ENCODE measurements at places on chromosomes 7 and 10. TPM values are rescaled to one million over a fixed set of nuclear protein-coding genes. Genes with fewer than 3 reads are reported as not detected.

The COL17A1 gene
- total RNA-seq, result 14.2 TPM

The DRGX gene
- not detected for total RNA-seq

The MSMB gene
- total RNA-seq, result not detected

The C10orf53 gene
- not detected for total RNA-seq

The CYP17A1 gene
- not detected for total RNA-seq

The JAKMIP3 gene
- 0.03 TPM for total RNA-seq

The SFMBT2 gene
- 1.9 TPM for total RNA-seq

The NUTM2A gene
- 0.10 TPM for total RNA-seq

The INHBA gene
- total RNA-seq, result 1.7 TPM

The TRIM73 gene
- not detected for total RNA-seq

The ASB10 gene
- total RNA-seq, result not detected

The ZNF680 gene
- total RNA-seq, result 2.7 TPM

The RBP3 gene
- not detected for total RNA-seq

The CALHM3 gene
- not detected for total RNA-seq

The LRMDA gene
- not detected for total RNA-seq

The TYW1B gene
- 1.7 TPM for total RNA-seq

- DNase-seq, result peak; percentile 38
Measured at GRCh38 chr7:27172315-27172774, 1.8 kb downstream of the HOXA10 start.

DNA sequence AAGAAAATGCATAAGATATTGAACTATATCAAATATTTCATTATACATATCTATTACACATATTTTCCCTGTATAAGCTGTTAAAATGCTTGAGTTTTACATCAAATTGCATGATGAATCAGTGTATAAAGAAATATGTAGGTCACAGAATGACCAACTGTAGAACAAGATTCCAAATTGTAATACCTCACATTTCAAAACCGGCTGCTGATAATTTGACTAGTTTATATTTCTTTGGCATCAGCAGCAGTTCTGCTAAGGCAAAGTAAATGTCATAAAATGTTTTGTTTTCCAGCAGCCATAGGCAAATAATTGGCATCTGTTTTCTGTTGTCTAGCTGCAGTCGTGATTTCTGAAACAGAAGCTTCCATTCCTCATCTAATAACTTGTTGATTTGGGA lies 633.9 kb downstream of the ARL4A start:
- no peak for DNase-seq

DNA sequence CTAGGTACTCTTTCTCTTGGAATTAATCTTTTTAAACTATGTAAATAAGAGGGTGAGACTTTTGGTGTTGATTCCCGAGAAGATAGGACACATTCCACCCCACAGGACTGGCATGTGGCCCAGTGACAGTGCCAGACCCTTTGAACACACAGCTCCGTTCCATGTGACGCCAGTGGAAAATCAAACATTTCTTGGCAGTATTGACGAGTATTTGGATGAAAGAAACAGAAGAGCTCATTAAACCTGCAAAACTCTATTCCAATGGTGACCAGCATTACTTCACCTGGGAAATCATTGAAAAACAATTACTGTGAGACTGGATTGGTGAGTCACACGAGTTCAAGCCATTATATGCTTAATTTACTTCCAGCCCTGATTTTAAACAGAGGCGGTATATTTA lies 25.8 kb downstream of the AKR1E2 start:
- DNase-seq, result no peak

DNA sequence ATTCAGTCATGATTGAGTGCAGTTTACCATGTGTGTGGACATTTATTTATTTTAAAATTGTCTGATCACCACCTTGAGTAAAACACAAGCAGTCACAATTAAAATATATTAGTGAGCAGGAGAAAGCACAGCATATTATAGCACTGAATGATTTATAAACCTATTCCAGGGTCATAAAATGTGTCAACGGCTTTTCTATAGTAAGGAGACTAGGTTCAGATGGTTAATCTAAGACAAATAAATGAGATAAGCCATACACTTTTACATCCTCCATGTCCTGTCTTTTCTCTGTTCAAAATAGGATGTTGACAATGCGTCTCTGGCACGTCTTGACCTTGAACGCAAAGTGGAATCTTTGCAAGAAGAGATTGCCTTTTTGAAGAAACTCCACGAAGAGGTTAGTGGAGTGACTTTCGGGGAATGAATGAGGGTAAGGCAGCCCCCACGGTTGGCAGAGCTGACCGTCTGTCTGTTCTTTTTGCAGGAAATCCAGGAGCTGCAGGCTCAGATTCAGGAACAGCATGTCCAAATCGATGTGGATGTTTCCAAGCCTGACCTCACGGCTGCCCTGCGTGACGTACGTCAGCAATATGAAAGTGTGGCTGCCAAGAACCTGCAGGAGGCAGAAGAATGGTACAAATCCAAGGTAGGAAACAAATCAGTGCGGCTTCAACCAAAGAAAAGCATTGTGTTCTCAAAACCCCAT lies 5.4 kb downstream of the VIM start:
- DNase-seq, result peak; percentile 61

DNA sequence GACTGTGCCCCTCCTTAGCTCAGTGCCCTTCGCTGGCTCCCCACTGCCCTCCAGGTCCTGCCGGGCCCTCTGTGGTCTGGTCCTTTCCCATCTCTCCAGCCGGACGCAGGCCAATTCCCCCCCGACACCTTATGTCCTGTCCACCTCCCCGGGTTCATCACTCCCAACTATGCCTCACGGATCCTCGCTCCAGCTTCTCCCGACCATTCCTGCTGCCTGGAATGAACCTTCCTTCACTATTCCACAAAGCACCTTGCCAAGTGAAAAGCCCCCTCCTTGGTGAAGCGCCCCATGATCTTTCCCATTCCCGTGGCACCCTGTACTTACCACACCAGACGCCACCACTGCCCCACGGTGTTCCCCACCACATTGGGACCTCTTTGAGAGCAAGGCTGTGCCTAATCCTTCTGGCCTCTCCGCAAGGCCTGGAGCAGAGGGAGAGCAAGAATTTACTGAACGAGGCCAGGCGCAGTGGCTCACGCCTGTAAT lies 47.2 kb downstream of the TMEM270 start:
- DNase-seq, result no peak

DNA sequence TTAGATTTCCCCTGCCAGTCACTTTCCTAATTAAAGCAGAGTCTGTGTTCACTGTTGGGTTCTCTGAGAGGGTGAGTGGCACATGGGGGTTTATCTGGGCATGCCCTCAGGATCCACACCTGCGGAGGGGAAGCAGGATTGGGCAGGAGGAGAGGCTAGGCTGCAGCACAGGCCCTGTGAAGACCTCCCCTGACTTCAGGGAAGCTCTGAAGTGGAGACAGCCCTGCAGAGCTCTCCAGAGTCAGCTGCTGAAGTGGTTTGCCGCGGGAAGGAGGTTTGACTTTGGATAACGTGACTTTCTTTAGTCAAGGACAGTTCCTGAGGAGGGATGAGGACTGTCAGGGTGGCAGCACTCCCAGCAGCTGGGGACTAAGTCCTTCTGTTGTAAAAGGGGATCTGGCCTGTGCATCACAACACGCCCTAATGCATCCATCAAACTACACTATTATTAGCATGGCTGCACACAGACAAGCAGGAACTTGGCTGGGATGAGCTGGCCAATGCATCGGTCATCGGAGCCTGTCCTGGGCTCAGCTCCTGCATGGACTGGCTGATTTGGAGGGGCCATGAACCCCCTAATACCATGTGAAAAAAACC lies 50.9 kb upstream of the LEP start:
- DNase-seq, result no peak

DNA sequence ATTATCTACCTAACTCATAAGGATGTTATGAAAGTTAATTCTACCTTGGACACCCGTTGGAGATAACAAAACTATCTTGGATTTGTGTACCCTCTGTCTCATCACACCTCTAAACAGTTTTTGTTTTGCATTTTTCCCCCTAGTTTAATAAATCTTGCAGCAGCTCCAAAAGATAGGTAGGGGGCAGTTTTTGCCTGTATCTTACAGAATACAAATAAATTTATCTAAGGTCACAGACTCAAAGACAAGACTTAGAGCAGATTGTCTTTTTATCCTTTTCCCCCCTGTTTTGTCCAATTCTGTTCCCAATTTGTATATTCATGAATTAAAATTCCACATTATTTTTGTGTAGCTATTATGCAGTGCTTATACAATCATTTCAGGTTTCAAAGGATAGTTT lies 5.0 kb upstream of the SORCS1 start:
- DNase-seq, result no peak

DNA sequence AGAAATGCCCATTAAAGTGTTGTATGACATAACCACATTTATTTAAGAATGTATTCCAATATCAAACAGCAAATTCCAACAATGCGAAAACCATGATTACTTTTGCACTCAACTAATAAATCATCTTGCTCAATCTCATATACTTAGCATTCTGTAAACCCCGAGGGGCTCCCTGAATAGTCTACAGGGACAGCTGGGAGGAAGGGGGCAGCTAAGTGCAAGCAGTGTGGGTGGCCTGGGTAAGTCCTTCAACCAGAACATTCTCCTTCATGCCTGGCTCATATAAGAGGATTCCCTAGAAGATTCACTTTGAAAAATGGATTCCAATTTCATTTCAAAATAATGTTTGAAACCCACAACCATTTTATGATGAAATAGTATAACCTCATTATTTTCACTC lies 355.5 kb downstream of the CDC14C start:
- no peak for DNase-seq

- peak; percentile 87 for DNase-seq
Measured at GRCh38 chr10:3197348-3198003, 24.9 kb upstream of the PITRM1 start.

DNA sequence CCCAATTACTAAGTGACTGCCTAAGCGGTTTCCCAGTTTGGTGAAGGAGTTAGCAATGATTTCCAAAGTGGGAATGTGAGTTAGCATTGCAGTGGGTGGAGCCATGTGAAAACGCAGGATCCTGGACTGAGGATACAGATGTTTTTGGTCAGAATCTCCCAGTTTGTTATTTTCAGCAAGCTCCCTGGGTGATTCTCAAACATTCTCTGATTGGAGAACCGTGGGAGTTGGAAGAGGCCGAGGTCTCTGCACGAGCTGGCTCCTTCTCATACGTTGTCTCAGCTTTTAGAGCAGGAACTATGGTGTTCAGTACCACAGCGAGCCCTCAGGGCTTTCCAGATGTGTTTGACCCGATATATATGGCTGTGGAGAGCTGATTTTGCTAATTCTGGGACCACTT lies 396.5 kb upstream of the NPVF start:
- DNase-seq, result no peak

DNA sequence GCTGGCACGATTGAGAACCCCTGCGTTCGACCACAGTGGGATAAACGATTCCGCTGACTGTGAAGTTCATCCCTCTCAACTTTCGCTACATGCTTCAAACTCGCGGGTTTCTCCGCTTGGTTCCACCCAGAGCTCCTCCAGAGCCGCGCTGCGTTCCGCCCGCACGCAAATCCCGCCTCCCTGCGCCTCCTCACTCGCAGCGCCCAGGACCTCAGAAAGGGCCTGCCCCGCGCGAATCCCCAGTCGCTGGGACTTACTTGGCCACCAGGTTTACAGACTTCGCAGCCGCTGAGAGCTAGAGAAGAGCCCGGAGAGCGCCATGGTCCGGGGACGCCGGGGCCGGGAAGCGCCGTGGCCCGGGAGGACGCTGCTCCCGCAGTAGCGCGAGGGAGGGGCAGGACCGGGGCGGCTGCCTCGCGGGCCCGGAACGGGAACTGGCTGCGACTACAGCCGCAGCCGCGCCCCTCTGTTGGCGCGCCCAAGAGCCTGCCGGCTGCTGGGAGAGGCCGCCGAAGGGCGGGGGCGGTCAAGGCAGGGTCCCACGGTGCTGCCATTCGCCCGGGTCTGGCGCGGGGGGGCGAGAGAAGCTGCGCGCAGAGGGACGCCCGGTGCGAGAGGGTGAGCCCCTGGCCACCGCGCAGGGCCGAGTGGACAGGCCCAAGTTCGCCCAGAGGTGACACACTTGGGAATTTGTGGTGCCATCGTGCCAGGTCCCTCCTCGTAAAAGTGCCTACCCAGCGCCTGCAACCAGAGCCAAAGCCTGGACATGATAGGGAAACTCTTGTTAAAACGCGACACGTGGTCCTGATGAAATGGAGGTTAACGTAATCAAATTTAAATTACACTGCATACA lies at the start of gene NOD1:
NOD1 (minus strand) TSS at position 436 of the 853 bp plus-strand sequence. CDS start 21,863 bp downstream, outside the sequence.
- DNase-seq, result peak; percentile 67

- DNase-seq, result no peak
Measured at GRCh38 chr7:144410441-144410840, 6.9 kb upstream of the NOBOX start.

DNA sequence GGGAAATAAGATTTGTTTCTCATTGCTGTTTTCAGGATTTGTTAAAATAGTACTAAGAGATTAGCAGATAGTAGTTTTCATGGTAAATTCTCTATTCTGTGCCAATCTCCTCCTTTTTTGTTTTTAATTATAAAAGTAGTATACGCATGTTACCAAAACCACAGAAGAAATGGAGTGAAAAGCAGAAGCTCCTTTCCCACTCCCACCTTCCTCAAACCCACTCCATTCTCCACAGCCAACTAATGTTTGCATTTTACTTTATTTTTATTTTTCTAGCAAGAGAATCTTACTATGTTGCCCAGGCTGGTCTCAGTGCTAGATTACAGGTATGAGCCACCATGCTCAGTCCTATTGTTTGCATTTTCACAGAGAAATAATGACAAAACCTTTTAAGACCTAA lies 4.5 kb upstream of the LRMDA start:
- no peak for DNase-seq

- DNase-seq, result no peak
Measured at GRCh38 chr10:24643679-24644209, 79.9 kb downstream of the ARHGAP21 start.

DNA sequence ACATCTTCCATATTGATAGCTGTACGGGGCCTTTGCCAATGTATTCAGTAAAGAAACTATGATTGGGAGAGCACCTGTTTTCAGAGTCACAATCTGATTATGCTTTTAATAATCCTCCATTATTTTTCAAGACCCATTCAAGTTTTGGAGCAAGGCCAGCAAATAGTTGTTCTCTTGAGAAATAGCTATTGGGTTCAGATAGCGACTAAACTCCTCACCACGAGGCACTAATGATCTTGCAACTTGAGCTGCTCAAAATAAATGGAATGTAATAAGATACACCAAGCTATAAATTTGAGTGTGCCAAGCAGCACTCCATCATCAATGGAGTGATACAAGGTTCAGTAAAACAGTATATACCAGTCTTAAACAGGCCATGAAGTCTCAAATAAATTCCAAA lies 7.4 kb upstream of the MALRD1 start:
- DNase-seq, result no peak

GRCh38 chr7:127418459-127418858 lies 26.0 kb upstream of the ZNF800 start:
- DNase-seq, result no peak

- no peak for DNase-seq
Measured at GRCh38 chr7:158766570-158767281, 62.1 kb upstream of the NCAPG2 start.

DNA sequence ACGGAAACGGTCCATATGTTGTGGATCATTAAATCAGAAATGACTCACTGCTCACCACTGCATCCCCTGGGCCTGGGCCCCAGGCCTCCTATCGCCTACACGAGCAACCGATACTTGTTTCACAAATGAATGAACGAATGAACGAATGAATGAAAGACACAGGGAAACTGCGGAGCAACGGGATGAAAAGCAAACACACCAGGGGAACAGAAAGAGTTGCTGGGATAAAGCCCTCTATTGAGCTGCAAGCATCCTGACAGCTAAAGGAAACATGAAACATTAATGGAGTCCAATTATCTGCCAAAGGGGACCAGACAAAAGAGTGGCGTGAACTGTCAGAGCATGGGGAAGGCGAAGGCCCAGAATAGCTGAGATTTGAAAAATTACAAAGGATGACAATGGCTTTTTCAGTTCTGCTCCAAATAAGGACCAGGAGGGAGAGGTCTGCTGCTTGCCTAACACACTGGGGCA lies 92.1 kb downstream of the GRB10 start:
- DNase-seq, result no peak

- DNase-seq, result peak; percentile 30
Measured at GRCh38 chr10:86413046-86413728, 46.6 kb upstream of the GRID1 start.

All from HT1080 (cell line).